NCI-H2107 (cell line): ENCODE measurements at places on chromosomes 13 and 19.

DNA sequence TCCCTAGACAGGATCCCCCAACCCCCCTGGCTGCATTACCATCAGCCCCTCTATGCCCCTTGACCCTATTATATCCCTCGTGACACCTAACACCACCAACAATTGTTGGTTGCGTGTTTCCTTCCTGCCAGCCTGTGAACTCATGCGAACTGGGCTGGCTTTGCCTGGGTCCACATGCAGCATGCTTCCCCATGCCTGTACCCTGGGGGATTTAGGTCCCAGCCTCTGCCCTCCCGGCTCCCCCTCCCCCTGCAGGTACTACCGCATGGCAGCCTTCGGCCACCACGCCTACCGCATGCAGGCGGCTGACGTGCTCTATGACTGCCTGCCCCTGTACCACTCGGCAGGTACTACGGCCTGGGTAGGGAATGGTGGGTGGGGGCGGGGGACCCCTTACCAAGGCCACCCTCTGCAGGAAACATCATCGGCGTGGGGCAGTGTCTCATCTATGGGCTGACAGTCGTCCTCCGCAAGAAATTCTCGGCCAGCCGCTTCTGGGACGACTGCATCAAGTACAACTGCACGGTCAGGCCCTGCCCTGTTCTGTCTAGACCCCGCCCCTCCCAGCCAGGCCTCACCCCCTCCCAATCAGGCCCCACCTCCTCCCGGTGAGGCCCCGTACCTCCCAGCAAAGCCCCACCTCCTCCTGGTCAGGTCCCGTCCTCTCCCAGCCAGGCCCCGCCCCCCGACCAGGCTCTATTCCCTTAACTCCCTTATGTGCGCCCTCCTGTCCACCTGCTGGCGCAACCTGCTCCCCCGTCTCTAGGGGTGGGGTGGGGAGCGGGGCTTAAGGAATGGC, 18.5 kb downstream of the SLC27A1 start:
- no peak for DNase-seq

GRCh38 chr13:51618626-51619025, 34.4 kb downstream of the WDFY2 start:
- DNase-seq, result no peak

DNA sequence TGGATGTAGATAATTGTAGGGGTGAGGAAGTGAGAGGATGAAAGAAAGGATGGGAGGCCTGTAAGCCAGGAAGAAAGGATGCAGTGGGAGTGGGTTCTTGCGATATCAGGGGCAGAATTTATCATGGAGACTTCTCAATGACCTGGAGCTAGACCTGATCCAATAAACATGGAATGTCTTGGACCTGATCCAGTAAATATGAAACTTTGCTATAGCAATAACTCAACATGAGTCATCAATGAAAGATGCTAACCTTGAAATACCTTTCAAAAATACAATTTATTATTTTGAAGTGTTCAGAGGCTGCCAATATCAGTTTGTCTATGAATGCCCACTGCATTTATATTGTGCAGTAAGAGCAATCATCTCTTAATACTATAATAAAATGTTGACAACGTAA, 279.5 kb downstream of the POU4F1 start:
- DNase-seq, result no peak

DNA sequence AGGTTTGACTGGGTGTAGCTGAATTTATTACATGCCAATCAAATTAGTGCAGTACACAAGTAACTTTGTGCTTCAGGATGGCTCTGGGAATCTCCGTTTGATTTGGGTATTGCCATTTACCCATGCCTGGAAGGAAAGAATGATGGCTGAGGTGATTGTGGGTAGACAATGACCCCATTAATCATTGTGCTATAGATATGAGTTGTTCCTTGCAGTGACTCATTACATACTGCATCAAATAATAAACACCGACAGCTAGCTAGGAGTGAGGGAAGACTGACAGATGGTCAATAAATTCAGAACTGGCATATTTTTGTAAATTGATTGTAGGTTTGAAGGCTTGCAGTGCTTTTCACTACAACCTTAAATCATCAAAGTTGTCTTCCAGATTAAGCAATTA, 1069.5 kb downstream of the DIAPH3 start:
- no peak for DNase-seq

- peak; percentile 69 for DNase-seq
Observed at GRCh38 chr19:49664171-49665035, 1.3 kb downstream of the IRF3 start.

DNA sequence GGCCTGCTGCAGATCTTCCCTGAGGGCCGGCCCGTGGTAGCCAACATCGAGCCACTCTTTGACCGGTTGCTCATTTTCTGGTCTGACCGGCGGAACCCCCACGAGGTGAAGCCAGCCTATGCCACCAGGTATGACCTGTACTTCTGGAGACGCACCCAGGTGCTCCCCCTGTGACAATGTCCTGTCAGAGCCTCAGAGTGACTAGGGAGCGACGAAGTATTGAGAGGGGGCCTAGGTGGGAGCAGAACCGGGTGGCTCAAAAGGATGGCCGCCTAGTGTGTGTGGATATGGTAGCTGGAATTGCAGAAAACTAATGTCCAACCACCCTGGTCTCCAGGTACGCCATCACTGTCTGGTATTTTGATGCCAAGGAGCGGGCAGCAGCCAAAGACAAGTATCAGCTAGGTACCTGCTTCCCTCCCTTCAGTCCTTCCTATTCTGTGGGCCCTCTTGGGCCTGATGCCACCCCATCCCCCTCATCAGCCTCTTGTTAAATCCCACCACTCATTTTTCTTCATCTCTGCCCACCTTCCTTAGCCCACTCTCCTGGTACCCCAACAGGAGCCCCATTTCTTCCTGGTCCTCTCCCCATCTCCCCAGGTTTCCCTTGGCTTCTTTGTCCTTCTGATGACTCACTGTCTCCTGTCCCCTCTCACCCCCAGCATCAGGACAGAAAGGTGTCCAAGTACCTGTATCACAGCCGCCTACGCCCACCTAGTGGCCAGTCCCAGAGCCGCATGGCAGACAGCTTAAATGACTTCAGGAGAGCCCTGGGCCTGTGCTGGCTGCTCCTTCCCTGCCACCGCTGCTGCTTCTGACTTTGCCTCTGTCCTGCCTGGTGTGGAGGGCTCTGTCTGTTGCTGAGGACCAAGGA, 8.4 kb downstream of the EGLN2 start:
- DNase-seq, result no peak

DNA sequence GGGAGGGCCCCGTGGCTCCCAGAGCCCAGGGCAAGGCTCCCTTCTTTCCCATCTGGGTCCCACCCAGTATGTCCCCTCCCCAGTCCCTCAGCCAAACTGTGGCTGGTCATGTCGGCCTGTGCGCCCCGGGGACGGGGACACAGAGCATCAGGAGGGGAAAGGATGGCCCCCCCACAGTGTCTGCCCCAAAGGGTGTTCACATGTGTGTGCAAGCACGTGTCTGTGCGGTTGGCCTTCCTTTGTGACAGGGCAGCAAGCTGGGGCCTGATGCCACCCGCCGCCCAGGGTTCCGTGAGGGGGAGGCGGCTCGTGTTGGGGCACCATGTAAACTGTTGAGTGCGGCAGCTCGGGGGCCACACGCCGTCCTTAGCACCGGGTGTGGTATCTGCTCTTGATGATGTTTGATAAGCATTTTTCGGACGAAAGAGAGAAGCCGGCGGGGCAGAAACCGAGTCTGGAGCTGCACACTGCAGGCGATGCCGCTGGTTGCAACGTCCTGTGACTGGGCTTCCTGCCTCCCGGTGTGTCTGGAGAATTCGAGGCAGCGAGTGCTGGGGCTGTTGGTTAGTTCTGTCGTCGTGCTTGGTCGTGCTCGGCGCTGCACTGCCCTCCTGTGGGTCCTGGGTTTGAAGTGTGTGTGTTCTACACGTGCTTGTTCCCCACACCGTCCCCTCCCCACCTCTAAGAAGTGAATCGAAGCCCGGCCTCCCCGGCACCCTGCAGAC, 18.4 kb downstream of the GNA11 start:
- DNase-seq, result no peak

- DNase-seq, result no peak
Observed at GRCh38 chr13:110881839-110882627, 32.8 kb downstream of the ANKRD10 start.
